Hematopoietic multipotent progenitor cell treated with erythropoietin and hydrocortisone succinate and interleukin-3 and kit ligand, for 8 days (in vitro differentiated cells): ENCODE measurements at places on chromosomes 3 and 15.

- DNase-seq = no peak
Observed at GRCh38 chr3:23084367-23084766, 118.8 kb upstream of the UBE2E2 start.

DNA sequence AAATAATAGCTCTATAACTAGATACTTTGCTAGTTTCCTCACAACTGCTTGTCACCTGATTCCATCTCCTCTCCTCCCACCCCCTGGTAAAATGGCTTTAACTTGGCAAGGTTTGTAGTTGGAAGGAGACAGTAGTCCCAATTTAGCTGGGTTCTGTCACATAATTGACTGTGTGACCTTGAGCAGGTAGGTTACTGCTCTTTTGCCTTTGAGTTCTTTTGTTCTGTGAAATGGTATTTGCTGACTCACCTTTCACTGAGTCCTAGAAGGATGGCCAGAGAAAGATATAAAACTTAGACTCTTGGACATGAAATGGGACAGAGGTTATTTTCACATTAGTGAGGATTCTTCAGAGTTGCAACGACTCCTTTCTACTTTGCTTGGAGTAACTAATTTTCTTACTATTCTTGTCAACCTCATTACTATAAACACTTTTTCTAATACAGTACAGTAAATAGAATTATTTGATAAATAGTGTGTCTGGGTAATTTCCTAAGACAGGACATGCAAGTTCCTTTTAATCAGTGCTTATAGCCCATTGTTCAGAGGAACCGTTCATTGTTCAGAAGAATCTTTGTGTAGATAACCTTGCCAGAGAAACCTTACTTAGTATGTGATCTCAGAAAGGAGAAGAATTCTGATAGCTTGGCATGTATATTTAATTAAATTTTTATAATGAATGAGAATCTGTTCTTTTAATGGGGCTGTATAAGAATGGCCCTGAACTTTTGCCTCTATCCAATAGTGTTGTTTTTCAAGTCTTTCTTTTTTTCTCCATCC is 14.3 kb downstream of the AKAP13 start:
- DNase-seq = no peak

DNA sequence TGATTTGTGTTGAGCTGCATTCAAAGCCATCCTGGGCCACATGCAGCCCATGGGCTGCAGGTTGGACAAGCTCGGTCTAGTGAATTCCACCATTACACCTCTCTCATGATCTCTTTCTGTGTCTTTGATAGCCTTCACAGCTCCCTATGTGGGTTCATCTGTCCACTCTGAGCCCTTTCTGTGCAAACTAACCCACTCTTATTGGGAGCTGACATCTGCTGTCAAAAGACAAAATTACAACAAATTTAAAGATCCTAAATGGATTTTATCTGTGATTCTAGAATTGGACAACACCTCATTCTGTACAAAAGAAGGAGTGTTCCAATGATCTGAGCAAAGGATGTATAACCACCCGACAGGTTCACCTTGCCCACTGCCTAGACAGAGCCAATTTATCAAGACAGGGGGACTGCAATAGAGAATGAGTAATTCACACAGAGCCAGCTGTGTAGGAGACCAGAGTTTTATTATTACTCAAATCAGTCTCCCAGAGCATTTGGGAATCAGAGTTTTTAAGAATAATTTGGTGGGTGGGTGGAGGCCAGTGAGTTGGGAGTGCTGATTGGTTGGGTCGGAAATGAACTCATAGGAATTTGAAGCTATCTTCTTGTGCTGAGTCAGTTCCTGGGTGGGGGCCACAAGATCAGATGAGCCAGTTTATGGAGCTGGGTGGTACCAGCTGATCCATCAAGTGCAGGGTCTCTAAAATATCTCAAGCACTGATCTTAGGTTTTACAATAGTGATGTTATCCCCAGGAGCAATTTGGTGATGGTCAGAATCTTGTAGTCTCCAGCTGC is 2.6 kb upstream of the XYLB start:
- peak; percentile 32 for DNase-seq

DNA sequence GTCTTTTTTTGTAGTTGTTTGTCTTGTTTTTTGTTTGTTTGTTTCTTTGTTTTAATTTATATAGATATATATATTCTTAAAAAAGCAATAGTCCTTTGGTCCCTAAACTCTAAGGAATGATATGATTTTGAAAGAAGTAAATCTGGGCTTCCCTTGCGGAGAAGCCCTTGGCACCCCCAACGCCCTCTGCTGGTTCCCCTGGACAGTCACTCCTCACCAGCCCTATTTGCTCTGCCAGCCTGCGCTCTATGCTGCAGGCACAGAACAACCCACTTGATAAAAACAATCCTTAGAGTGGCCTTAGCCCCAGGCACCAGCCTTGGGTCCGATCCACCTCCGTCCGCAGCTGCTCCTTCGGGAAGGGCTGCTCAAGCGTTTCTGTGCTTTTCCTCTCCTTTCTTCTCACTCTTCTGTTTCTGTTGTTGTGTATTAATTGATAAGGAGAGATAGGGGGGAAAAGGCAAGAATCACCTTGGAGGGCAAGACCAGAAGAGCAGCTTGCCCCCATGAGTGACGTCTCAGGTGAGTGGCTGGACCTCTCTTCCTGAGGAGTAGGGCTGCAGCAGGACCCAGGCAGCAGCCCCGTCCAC is 13.7 kb upstream of the PARP6 start:
- DNase-seq = peak; percentile 57

DNA sequence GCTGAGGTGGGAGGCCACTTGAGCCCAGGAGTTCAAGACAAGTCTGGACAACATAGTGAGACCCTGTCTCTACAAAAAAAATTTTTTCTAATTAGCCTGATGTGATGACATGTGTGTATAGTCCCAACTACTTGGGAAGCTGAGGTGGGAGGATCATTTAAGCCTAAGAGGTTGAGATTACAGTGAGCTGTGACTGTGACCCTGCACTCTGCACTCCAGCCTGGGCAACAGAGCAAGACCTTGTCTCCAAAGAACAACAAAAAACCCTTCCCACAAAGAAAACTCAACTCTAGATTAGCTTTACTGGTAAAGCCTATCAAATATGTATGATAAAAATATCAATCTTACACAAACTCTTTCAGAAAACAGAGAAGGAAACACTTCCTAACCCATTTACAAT is 68.5 kb downstream of the ZNF148 start:
- no peak for DNase-seq

DNA sequence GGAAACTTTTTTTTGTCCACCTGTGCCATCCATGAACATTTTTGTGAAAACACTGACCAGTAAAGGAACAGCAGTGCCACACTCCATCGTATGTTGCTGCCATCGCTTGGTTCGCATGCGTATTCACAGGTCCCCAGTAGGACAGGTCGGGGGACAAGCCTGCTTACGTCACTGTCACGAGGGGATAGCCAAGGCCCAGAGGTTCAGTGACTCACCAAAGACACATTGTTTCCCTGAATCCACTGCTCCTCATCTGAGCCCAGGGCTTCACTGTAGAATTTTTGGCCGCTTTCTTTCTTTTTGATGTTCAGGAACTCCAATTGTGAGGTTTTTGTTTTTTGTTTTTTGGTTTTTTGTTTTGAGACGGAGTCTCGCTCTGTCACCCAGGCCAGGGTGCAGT is 5.9 kb downstream of the ADPRH start:
- no peak for DNase-seq

GRCh38 chr3:47912006-47912504 is 104.2 kb downstream of the MAP4 start:
- no peak for DNase-seq

DNA sequence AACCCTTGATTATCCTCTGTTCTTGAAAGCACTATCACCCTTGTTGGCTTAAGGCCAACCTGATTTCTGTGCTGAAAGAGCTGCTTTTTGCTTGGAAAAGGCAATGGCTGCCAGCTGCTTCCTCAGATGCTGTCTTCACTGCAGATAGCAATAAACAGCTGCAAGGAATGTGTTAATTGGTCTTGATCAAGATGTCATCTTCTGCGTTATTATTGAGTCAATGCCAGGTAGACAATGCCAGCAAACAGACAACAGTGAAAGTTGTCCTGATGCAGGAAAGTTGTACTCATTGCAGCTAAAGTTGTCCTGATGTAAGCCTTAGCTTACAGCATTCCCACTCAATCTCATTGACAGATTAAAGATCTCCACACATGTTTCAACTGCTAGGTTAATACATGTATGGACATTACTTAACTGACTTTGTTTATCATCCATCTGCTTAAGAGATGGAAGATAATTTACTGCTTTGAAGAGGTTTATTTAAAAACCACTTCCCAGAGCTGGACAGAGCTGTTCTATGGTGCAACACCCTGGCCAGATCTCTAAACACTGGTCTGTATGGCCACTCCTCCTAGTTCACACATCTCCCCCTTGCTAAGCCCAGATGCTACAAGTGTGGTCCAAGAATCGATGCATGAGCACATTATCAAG is 251.0 kb upstream of the MCTP2 start:
- DNase-seq = peak; percentile 8

- no peak for DNase-seq
Observed at GRCh38 chr3:109943181-109943580, 605.8 kb upstream of the DPPA4 start.

DNA sequence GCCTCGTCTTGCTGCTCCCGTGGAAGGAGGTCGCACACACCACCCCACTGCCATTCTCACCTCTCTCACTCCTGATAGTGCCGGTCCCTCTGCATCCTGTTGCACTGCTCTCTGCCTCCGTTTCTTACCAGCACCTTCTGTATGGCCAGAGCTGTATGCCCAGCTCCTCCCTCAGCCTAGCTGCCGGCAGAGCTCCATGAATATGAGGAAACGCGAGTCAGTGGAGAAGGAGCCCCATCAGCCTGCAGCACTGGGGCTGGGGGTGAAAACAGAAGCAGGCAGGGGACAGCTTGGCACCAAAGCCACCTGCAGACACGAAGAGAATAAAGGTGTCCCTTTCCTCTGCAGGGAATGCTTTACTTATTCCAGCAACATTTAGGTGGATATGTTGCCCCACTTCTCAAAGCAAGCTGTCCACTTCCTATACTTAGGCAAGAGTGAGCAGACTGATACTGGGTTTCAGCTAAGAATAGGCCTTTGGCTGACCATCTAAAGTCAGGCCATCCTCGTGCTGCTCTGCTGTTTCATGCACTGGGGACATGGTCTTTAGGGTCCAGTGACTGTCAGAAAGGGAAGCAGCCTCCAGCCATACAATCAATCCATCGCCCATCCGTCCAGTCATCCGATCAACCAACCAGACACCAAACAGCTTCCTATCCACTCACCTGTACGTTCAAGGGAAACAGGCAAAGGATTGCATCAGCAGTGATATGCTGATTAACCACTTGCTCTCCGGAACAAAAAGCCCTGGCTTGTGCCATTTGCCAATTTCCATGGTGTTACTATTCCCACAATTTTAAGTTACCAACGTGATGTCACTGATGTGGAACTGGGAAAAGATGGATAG is 222.7 kb downstream of the XXYLT1 start:
- DNase-seq = no peak

DNA sequence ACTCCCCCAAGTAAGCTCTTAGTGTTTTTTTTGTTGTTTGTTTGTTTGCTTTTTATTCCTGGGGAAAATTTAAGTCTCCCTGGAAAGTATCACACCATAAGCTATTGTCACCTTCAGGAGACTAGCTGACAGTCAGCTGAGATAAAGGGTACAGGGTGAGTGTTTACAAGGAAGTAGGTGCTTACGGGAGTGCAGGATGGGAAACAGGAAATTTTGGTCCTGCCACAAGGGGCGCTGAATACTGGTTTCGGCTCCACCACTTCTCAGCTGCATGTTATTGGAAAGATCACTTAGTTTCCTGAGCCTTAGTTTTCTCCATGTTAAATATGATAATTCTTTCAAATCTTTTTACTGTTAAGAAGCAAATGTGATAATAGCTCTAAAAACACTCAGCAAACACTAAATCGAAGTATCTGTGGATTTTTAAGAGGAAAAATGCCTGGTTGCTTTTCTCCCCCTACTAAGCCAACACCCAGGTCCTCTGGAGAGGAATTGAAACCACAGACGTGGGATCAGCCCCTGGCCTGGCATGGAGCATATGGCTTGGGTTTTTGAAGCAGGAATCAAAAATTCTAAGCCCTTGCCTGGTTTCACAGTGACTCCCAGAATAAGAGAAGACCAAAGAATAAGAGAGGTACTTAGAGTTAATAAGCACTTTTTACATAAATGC is 90.7 kb downstream of the SCN11A start:
- peak; percentile 63 for DNase-seq

DNA sequence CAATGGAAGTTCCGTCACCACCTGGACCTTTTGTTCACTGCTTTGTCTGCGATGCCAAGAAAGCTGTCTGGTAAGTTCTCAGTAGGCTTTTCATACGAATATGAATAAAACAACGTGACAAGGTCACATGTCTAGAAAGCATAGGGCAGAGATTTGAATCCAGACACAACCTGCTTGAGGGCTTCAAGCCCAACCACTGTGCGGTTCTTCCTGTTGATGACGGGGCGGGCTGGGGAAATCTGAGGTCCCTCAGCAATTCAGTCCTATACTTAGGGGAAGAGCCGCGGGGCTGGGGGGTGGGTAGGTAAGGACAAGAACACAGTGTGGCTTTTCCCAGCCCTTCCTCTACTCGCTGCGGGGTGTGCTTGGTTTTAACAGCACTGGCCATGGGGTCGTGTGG is 32.4 kb upstream of the SMAD3 start:
- no peak for DNase-seq

DNA sequence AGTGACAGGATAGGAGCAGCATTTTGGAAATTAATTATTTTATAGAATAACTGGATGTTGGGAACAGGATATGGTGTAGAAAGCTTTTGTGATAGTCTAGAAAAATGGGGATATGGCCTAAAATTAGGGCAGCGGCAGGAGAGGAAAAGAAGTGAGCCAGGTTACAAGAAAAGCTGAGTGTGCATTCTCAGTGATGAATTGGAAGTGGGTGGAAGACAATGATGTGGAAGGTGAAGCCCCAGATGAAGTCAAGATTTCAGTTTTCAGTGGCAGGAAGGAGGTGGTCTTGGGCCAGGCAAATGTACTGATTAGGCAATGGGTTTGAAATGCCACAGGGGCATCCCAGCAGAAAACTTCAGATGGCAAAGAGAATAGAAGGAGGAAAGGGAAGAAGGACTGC is 33.6 kb downstream of the ACP3 start:
- no peak for DNase-seq

DNA sequence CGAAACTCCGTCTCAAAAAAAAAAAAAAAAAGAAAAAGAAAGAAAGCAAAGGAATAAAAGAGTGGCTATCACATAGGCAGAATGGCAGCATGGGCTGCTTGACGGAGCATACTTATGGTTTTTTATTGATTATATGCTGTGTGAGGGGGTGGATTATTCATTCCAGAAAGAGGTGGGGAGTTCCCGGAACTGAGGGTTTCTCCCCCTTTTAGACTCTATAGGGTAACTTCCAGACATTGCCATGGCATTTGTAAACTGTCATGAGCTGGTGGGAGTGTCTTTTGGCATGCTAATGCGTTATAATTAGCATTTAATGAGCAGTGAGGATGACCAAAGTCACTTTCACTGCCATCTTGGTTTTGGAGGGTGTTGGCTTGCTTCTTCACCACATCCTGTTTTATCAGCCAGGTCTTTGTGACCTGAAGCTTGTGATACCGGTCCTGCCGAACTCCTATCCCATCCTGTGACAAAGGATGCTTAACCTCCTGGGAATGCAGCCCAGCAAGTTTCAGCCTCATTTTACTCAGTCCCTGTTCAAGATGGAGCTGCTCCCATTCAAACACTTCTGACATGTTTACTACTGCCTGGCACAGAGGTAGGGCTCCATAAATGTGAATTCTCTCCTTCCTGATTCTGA is 15.8 kb upstream of the ABHD17C start:
- no peak for DNase-seq

GRCh38 chr3:185935465-185936272 is 2.1 kb downstream of the TRA2B start:
- no peak for DNase-seq
